Lower lobe of right lung (tissue), 2 donors: ENCODE measurements at places on chromosomes 7 and 10. TPM values are rescaled to one million over a fixed set of nuclear protein-coding genes. Genes with fewer than 3 reads are reported as not detected.
A peak's percentile ranks its signal among the peaks of the same experiment; 100 is the strongest.

ADAM8 gene
- total RNA-seq = 18.7 TPM

CLRN3 gene
- total RNA-seq = not detected

CUBN gene
- 2.2 TPM for total RNA-seq

OR2A12 gene
- not detected for total RNA-seq

- H3K4me1 ChIP-seq = peaks cover 19% of the 10 kb centered on the region
- H3K27ac ChIP-seq = no peak overlapping the region
- no peaks in the 10 kb centered on the region for H3K36me3 ChIP-seq
- H3K27me3 ChIP-seq = no peaks in the 10 kb centered on the region
- no peak overlapping the region for H3K4me3 ChIP-seq
Observed at GRCh38 chr10:28984431-28984830, 304.4 kb upstream of the LYZL1 start.

DNA sequence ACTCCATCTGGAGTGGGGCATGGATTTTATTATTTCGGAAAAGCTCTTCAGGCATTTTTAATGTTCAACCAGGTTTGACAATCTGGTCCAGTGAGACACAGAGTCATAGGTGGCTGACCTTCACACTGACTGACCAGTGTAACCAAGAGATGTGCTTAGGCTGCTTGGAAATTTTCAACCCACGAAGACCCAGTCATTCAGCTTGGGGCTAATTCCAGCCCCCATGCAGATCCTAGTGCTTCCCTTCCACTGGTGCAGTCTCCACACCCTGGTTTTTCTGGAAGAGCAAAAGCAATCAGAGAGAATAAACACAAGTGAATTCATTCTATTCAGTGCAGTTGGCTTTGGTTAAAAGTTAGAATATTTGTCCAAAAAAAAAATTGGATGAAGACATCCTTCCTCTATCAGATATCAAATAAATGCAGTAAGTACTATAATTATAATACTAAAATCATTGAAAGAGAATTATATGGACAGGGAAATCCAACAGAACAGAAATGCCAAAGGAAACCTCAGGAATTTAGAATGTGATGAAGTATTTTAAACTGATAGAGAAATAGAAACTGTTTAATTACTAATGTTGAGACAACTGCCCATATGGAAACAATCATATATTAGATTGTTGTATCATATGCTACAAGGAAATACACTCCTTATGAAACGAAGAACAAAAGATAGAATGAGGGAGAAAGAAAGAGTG lies 178.0 kb downstream of the NPSR1 start:
- no peaks in the 10 kb centered on the region for H3K27me3 ChIP-seq
- no peaks in the 10 kb centered on the region for H3K4me1 ChIP-seq
- H3K27ac ChIP-seq = no peak overlapping the region
- no peak for DNase-seq
- no peaks in the 10 kb centered on the region for H3K36me3 ChIP-seq
- no peak overlapping the region for H3K4me3 ChIP-seq

- no peaks in the 10 kb centered on the region for H3K27me3 ChIP-seq
- no peak for DNase-seq
- peaks cover 22% of the 10 kb centered on the region for H3K4me1 ChIP-seq
- H3K4me3 ChIP-seq = no peak overlapping the region
Observed at GRCh38 chr10:125828311-125828710, 5.0 kb downstream of the BCCIP start.

DNA sequence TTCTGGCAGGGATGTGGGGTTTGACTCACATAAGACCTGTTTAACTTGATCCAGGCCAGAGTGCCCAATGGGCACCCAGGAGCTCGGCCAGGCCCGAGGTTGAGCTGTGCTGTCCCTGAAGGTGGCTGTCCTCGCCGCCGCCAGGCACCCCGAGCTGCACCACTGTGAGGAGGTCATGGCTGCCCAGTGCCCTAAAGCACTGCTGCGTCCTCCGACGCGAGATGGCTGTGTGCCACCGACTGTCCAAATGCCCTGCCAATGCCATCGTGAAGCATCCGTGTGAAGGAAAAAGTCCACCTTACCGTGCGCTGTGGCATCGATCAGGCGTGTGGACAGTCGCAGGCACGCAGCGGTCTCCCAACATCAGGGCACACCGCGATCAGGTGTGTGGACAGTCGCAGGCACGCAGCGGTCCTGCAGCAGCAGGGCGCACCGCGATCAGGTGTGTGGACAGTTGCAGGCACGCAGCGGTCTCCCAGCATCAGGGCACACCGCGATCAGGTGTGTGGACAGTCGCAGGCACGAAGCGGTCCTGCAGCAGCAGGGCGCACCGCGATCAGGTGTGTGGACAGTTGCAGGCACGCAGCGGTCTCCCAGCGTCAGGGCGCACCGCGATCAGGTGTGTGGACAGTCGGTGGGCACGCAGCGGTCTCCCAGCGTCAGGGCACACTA lies 120.3 kb downstream of the VIPR2 start:
- peaks cover 6% of the 10 kb centered on the region for H3K27me3 ChIP-seq
- no peaks in the 10 kb centered on the region for H3K36me3 ChIP-seq
- no peak overlapping the region for H3K4me3 ChIP-seq
- H3K4me1 ChIP-seq = no peaks in the 10 kb centered on the region
- DNase-seq = no peak

GRCh38 chr10:103660364-103661197 lies 167.1 kb downstream of the NEURL1 start:
- peak overlapping the region; percentile 83 for H3K27ac ChIP-seq
- H3K4me1 ChIP-seq = peaks cover 36% of the 10 kb centered on the region
- no peaks in the 10 kb centered on the region for H3K27me3 ChIP-seq
- H3K36me3 ChIP-seq = peaks cover 19% of the 10 kb centered on the region
- peak overlapping the region; percentile 69 for H3K4me3 ChIP-seq
- peak; percentile 59 for DNase-seq

DNA sequence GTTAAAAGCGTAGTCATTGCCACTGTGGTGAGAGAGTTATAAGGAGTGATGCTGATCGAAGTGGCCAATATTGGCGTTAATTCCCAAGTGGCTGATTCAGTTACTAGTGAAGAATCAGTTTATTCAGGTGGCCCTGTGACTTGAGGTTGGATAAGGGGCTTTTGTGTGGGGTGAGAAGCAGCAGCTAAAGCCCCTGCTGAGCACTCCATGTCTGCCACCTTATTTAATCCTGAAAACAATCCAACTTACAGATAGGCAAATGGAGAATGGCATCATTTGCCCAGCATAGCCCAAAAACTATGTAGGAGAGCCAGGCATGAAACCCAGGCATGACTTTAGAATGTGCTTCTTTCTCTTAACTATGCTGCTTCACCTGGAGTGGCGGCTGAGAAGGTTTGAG lies 222.8 kb upstream of the KLF6 start:
- DNase-seq = no peak
- H3K4me1 ChIP-seq = peaks cover 7% of the 10 kb centered on the region
- H3K27me3 ChIP-seq = no peaks in the 10 kb centered on the region
- H3K36me3 ChIP-seq = no peaks in the 10 kb centered on the region
- no peak overlapping the region for H3K4me3 ChIP-seq

DNA sequence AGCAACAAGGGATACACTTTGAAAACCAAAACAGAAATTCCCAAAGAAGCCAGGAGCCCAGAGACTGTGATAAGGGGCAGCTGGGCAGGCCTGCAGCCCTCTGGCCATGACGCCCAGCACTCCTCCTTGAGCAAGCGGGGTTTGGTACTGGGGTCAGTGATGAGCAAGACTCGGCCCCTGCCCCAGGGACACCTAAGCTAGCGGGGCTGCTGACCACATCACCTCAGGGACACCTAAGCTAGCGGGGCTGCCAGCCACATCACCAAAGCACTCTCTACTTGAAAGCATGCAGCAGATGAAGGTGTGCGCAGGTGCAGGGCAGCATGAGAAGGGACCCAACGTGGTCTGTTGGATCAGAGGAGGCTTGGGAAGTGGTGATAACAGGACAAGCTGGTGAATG lies 108.0 kb upstream of the PPP2R2D start:
- H3K4me1 ChIP-seq = no peaks in the 10 kb centered on the region
- no peaks in the 10 kb centered on the region for H3K36me3 ChIP-seq

GRCh38 chr7:50504646-50505546 lies 54.7 kb upstream of the FIGNL1 start:
- no peaks in the 10 kb centered on the region for H3K27me3 ChIP-seq
- H3K36me3 ChIP-seq = no peaks in the 10 kb centered on the region
- no peak overlapping the region for H3K27ac ChIP-seq
- no peak for DNase-seq

GRCh38 chr10:126392068-126392467 lies 3.8 kb upstream of the ADAM12 start:
- peaks cover 7% of the 10 kb centered on the region for H3K4me1 ChIP-seq
- peaks cover 31% of the 10 kb centered on the region for H3K27me3 ChIP-seq
- no peaks in the 10 kb centered on the region for H3K36me3 ChIP-seq
- DNase-seq = no peak
- H3K27ac ChIP-seq = no peak overlapping the region
